ENCODE measurements at places on chromosomes 5 and 9.
A peak's percentile ranks its signal among the peaks of the same experiment; 100 is the strongest.

DNA sequence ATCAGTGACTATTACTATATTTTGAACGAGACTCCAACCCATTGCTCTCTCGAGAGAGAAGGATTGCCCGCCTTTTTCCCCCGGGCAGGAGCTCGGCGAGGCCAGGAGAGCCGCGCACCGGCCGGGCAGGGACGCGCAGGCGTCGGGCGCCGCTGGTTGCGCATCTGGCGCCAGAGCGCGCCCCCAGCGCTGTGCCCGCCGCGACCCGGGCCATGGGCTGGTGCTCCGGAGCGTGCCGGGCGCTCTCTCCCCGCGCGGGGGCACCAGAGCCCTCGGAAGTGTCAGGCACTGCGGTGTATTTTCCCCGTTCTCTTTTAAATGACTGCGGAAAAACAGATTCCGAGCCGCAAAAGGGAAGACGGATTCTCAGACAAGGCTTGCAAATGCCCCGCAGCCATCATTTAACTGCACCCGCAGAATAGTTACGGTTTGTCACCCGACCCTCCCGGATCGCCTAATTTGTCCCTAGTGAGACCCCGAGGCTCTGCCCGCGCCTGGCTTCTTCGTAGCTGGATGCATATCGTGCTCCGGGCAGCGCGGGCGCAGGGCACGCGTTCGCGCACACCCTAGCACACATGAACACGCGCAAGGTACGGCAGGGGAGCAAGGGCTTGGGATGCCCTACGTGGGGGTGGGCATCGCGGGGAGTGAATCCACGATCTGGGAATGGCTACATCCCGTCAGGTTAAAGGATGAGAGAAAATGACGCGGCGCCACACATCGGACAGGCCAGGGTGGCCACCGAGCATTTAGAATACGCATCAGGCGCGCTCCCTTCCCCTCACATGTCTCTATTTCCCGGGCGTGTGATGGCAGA is 1.1 kb upstream of the NTRK2 start:
- DNase-seq: peak; percentile 95

DNA sequence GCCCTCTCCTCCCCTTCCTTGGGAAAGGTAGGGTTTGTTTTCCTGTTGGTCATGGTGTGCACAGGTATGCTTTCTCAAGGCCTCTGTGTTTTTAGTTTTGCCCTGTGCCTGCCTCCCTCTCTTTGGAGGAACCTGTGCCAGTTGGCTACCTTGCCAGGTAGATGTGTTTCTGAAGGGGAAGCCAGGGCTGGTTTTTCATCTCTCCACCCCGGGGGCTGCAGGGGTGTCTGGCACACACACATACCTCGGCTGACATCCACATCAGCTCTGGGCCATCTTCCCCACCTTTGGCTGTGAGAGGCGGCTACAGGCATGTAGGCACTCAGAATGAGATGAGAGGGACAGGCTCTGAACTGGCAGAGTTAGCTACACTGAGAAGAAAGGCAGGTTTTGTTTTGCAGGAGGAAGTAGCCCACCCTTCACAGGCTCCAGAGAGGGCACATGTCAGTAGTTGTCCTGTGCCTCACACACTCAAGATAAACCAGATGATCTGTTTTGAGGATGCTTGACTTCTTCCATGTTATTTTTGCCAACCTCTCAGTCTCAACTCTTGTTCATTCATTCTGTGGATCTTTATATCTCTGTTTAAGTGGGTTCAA is 9.7 kb downstream of the RGMB start:
- DNase-seq: no peak

- no peak for DNase-seq
These were observed 7.9 kb upstream of the FOXE1 start for GRCh38 chr9:97845130-97845529.

GRCh38 chr5:144800169-144800568 is 629.5 kb downstream of the KCTD16 start:
- DNase-seq: no peak

- no peak for DNase-seq
These were observed 24.2 kb upstream of the STOM start for GRCh38 chr9:121394292-121394691.

DNA sequence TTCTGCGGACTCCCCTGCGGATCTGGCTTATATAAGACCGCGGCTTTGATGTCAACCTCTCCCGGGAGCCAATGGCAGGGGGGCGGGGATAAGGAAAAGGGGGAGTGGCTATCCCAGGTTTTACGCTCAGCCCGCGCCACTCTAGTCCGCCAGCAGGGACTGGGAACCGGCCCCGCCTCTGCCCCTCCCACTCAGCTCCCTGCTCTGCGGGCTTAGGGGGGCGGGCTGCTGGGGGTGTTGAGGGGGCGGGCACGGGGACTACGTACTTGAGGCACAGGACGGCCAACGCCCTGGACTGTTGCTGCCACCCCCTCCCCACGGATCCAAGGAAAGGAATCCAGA is at the start of gene HAND1:
TSS of gene HAND1 (minus strand) at position 4 of the 342 bp plus-strand sequence. CDS start 219 bp downstream, outside the sequence.
- no peak for DNase-seq

DNA sequence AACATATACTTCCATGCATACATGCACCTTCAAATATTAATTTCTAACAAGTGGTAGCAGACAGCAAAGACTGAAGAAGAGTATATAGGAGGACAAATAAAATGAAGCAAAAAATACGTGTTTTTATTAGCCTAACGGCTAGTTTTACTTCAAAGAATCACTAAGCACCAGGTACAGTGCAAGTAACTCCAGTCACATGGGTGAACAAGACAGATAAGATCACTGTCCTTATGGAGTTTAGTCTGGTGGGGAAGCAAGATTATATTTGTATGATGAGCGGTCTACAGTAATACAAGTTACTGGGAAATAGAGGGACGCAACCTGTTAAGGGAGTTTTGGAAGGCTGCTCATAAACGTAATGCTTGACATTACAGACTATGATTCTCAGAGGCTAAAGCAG is 16.0 kb downstream of the FBXW2 start:
- no peak for DNase-seq

DNA sequence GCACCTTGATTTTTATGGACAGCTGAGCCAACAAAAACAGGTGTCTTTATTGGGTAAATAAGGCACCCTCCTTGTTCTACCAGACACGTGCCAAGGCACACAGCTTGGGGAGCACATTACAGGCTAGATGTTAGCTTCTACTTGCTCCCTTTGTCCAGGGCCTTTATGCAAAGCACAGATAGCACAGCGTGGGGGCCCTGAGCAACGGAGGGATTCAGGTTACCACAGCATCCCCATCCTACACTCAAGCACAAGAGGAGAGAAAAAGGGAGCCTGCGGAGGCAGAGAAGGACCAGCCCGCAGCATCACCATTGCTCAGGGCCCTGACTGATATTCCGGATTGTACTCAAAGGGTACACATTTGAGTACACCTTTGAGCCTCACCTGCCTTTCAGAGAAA is 181.7 kb upstream of the KIF2A start:
- DNase-seq: peak; percentile 36

GRCh38 chr5:35813521-35813920 is 43.2 kb upstream of the IL7R start:
- DNase-seq: no peak

DNA sequence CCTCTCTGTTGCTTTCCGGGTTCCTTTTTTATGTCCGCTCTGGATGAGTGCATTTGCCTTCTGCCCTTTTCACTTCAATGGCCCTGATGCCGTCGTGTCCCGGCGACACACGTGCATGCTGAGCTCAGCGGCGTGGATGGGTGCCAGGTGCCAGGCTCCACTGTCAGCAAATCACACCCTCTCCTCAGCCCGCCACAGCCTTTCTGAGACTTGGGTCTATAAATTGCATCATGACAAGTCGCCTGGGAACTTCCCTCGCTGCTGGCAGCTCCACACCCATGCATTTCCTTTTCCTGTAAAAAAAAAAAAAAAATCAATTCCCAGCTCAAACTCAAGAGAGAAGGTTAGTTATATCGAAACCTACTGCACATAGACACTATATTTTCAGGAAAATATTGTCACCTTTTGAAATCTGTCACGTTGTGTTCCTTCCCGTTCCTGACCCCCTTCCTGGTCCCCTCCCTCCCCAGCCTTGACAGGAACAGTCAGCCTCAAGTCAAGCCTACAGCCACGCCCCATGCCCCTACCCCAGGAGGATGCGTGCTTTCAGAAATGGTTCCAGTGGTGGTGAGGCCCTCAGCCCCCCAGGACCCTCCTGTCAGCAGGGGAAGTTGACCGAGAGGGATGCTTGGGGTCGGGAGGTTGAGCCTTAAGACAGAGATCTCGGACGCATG is 110.3 kb upstream of the PTCH1 start:
- DNase-seq: no peak

GRCh38 chr9:118215549-118215948 is 511.3 kb downstream of the TLR4 start:
- DNase-seq: no peak

GRCh38 chr5:52804387-52804791 is 16.7 kb downstream of the ITGA1 start:
- DNase-seq: no peak

GRCh38 chr9:124741662-124742061 is 29.4 kb downstream of the NR6A1 start:
- no peak for DNase-seq

DNA sequence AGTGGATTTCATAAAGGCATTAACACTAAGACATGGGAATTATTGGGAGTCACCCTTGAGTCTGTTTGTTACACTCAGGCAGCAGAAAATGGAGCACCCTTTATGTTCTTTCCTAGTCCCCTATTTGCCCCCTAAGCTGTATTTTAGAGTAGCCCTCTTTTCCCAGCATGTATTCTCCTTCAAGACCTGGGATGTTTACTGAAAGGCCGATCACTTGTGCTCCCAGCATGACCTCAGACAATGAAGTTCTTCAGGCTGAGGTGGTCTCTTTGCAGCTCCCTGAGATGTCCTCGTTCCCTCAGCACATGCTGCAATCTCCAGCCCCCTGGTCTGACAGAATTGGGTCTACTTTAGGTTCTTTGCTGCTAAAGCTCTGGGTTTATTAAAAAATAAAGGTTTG is 169.7 kb downstream of the YTHDC2 start:
- no peak for DNase-seq

GRCh38 chr9:79542735-79543620 is 28.8 kb upstream of the TLE4 start:
- no peak for DNase-seq

Data from osteocyte (in vitro differentiated cells).